ENCODE measurements at places on chromosomes 16 and 17. TPM values are rescaled to one million over a fixed set of nuclear protein-coding genes. Genes with fewer than 3 reads are reported as not detected.

The PRDM7 gene
- 0.22 TPM for polyA plus RNA-seq

GRCh38 chr17:21160401-21160800 is 33.6 kb downstream of the DHRS7B start:
- DNase-seq: no peak

The DPEP2 gene
- 1.0 TPM for polyA plus RNA-seq

GRCh38 chr17:48641541-48642058 is 15.4 kb upstream of the HOXB9 start:
- DNase-seq: no peak

DNA sequence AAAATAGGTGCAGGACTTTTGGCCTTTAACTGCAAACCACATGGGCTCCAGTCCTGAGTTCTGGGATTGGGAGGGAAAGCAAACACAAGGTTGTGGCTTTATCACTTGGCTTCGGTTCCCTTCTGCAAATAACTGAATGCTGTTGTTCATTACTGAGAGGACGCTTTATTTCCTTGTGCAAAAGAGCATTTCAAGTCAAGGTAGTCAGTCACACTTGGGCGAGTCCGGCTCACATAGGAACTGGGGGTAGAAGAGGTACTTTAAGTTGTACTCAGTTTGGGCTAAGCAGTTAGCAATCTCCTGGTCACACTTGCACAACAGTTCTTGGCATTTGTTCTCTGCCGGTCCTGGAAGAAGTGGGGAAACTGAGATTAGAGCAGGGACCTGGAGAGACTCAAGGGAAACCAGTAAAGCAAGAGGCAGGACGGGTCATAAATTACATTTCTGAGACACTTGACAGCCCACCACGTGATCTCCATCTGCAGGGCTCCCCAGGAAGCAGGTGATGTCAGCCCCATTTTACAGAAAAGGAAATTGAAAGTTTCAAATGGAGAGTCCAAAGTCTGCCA is 21.6 kb downstream of the PLA2G10 start:
- DNase-seq: no peak
